Stimulated activated CD4-positive, alpha-beta T cell treated with anti-CD3 and anti-CD28 coated beads, Interleukin-1b, Interleukin-23, amount 100 ng/mL, for 4 hours (primary cell): ENCODE measurements at places on chromosomes 2 and 18.
A peak's percentile ranks its signal among the peaks of the same experiment; 100 is the strongest.

DNA sequence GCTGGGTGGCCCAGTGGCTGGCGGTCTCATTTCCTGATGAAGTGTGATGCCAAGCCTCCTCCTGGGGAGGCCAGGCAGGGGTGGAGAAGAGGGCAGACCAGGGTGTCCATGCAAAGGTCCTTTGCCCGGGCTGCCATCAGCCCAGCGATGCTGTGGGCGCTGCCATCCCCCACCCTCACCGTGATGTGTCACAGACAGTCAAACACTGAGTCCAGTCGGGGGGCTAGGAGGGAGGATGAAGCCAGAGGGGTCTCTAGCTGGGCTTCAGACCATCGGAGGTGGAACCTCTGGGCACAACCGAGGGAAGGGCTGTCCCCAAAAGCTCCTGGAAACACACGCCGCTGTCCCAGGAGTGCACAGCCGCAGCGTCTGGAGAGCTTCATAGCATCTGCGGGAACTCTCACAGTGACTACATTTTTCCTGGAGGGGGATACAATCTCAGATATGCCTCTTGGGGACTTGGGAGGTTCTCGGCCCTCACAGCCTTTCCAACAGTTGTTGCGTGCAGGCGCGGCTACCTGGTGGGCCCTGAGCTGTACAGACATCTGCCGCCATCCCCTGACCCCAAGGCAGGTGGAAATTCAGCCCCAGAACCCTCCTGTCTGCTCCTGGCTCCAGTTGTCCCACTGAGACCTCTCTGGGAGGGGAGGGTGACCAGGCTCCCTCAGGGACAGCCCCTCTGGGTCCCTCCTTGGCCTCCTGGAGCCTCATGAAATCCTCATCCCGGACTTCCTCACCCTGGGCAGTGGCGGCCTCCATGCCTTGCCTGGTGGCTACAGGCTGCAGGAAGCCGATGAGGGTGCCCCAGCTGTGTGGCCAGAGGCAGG lies 26.5 kb upstream of the OTOS start:
- no peak for DNase-seq

DNA sequence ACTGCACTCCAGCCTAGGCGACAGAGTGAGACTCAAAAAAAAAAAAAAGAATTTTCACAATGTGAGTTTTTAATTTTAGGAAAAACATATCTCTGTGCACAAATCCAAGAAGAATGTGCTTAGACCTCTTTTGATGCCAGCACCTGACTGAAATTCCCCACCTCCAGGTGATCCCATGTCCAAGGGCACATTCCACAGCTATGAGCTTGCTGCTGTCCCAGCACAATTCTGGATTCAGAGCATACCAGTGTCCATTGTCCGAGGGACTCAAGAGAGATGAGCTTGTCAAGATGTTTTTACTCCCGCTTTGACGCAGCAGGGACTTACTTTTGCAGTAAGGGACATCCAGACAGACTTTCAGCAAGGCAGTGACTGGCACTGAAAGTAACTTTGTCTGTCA lies 489.1 kb upstream of the ACVR2A start:
- DNase-seq = no peak

- DNase-seq = no peak
These were observed 983.0 kb upstream of the SLC39A10 start for GRCh38 chr2:194674043-194674442.

DNA sequence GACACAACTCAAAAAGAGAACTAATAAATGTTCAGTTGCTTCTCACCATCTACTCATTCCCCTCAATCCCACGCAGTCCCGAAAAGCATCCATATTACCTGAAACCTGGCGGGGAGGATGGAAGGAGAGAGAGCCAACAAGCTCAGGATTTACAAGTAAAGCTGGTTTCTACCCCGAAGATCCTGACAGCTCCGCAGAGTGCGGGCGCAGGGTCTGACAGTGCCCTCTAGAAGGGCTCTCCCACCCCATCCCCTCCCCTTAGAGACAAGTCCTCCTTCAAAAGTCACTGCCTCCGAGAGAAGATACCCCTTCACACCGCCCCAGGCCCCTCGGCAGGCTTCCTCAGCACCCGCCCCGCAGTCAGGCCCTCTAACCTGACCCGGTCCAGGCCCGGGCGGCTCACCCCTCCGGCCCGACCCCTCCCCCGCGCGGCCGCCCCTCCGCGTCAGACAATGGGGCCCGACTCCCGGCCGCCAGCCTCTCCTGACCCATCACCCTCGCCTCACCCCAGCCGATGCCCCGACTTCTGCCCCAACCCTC lies 550 bp downstream of the RAB1A start:
- peak; percentile 21 for DNase-seq

GRCh38 chr2:141968433-141968832 lies 162.4 kb downstream of the LRP1B start:
- DNase-seq = no peak

DNA sequence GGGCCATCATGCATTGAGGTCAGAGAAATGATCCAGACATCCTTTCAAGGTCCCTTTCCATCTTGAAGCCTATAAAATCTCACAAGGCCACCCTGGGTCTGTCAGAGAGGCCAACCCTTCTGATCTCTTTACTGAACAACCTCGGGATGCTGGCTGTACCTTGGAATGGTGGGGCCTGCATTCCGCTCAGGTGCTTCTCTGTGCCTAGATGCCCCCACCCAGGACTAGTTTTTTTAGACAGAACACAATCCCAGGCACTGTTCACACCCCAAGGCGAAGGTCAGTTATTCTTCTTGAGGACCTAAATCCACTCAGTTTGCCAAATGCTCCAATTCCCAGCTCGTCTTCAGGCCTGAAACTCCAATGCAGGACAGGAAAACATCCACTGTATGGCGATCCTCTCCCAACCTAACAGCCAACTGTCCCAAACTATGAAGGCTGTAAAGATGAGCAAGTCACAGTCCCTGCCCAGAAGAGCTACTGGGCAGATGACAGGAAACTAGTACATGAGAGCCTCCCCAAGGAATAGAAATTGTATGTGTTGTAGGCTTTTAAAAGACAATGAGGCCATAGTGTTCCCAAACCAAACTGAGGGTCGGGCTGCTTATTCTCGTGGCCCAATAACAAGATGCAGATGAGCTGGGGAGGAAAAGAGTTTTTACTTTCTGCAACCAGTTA lies 154.4 kb upstream of the ACAA2 start:
- DNase-seq = no peak

GRCh38 chr2:106115665-106116064 lies 78.4 kb downstream of the UXS1 start:
- no peak for DNase-seq
